Mucosa of descending colon (tissue), 3 donors: ENCODE measurements at places on chromosomes 11 and 22. TPM values are rescaled to one million over a fixed set of nuclear protein-coding genes. Genes with fewer than 3 reads are reported as not detected.

Gene OR52A1
- not detected for total RNA-seq

Gene HEPN1
- not detected for total RNA-seq

Gene CARD16
- total RNA-seq: 53.0 TPM

DNA sequence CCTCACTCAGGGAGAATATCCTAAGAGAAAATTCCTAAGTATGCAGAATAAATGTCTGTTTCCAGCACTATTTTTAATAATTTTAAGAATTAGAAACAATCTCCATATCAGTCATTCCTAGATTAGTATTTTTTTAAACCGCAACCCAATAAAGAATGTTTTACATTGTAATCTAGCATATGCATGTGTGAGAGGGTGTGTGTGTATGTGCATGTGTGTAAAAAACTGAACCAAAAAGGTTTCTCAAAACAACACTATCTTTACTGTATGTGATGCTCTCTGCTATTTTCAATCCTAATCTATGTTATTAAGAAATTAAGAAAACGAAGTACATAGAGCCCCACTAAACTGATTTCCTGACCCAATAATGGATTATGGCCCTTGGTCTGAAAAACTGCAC, 90.6 kb upstream of the AKIP1 start:
- no peak for DNase-seq

Gene GLYAT
- not detected for total RNA-seq

DNA sequence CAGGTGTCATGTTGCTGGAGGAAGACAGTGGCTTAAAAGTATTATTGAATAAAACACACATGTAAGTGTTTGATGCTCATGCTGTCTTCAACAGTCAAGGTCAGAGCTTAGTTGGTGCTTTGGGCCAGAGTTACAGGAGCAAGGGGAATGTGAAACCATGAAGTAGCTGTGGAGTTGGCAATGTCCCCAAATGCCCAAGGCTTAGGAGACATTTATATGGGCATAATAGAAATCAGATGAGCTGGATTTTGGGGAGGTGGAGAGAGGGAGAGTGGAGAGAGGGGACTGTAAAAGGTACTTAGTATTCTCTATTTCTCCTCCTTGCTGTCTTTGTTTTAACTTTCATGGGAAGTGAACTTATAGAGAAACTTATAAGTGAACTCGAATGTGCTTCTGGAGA, 407.8 kb downstream of the ETS1 start:
- DNase-seq: no peak

Gene APOA4
- not detected for total RNA-seq

- no peak for DNase-seq
Measured at GRCh38 chr11:31913985-31914384, 102.9 kb upstream of the PAX6 start.

Gene HEPHL1
- not detected for total RNA-seq

Gene APLNR
- total RNA-seq: 2.4 TPM

DNA sequence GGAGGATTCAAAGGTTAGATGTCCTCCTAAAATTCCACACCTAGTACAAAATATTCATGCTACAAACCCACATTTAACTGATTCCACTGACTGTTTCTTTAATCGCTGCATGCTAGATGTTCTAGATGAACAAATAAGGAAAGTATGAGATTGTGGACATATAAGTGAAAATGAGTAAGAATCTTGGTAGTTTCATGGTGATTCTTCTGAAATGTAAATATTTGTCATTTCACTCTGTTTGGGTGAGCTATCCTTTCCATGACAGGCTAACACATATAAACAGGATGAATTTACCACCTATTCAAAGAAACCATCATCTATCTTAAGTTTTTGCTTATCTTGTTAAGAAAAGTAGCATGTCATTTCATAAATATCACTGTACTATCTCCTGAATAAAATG, 14.8 kb downstream of the OR5B3 start:
- DNase-seq: no peak

Gene SYT7
- total RNA-seq: 8.2 TPM

GRCh38 chr11:114040706-114041211, 18.8 kb upstream of the ZBTB16 start:
- DNase-seq: peak; percentile 72

Gene MALAT1
- 10,779 TPM for total RNA-seq

DNA sequence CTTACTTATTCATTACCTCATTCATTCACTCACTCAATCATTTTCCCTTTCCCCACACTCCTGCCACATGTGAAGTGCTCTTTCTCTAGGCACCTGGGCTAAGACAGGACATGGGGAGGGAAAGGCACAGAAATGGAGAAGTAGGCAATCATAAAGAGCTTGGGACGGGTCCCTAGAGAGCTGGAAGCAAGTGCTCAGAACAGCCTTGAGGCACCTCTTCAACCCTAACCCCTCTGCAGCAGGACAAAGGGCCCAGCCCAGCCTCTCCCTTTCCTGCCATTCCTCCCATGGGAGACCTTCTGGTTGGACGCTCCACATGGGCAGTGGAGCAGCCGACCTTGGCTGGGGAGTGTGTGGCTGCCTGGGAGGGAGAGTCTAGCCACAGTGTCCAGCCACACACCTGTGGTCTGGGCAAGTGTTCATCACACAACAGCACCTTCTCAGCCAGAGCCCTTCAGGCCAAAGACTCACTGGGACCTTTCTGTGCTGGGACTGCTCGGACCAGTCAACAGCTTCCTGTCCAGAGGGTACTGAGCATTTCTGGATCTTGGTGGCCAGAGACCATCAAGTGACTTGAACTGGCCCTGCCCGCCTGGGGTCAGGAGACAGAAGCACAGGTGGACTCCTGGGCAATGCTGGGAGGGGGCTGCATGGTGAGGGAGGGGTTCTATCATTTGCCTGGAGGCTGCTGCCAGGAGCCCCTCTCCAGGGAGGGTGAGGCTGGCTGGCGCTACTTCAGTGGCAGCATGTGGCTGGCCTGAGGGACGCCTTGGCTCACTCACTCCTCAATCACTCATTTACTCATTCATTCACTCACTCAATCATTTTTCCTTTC, 1.0 kb upstream of the MUC5AC start:
- no peak for DNase-seq

DNA sequence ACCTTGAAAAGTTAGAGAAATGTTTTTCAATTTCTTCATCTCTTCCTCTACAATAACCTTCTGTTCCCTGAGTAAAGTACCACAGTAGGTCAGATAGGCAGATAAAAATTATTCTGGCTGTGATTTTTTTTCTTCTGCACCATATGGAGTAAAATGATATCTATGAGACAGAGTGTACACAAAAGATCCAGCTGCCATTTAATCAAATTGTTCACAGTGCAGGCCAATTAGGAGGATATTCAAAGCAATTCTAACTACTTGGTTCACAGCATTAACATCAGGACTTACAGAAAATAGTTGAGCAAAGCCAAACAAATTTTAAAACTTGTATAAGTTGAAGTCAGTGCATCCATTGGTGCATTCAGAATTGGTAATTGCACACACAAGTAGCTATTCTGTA, 147.9 kb upstream of the LUZP2 start:
- DNase-seq: no peak

DNA sequence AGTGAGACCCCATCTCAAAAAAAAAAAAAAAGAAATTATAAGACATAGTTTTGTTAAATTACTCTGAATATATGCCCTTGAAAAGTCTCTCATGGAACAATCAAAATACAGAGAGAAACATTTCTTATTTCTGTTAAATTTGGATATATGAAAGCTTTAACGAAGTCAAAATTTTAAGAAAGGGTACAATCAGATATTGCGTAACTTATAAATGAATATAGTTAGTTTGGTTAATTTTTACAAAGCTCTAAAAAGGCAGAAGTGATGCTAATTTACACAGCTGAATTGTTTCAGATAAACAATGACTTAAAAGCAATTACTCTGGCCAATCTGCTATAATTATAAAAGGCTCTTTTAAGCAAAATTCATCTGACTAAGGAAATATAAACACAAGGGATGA, 611.6 kb upstream of the CCDC179 start:
- no peak for DNase-seq

Gene WNT7B
- total RNA-seq: not detected

DNA sequence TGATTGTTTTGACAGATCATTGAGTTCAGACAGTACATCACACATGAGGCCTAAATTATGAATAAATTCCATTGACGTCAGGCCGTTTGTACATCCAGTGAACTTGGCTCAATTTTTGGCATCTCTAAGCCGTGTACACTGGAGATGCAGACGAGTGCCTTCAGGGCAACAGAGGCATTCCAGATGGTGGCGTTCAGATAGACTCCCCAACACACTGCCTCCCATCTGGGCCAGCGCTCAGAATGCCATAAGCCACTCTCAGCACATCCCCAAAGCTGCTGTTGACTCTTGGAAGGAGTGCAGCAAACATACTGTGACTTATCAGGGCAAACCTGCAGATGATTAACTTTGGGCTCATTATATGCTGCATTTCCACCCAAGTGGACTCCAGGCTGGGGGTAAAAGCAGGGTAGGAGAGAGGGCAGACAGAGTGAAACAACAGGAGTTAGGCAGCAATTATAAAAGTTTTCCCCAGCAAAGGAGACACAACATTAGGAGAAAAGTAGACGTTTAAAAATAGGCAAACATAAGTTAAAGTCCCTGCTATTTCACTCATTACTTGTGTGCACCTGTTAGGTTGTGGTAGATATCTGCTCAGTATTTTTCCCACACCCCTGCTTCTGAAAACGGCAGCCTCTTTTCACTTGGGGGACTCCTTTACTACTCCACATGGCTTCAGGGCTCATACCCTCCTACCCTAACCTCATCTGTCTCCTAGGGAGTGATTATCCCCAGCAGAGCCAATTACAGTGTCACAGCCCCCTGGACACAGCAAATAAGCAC, 60.2 kb upstream of the PDE3B start:
- peak; percentile 62 for DNase-seq

Gene TTLL1
- total RNA-seq: 2.0 TPM

- DNase-seq: peak; percentile 67
Measured at GRCh38 chr11:63573881-63574855, 11.0 kb upstream of the PLAAT2 start.

DNA sequence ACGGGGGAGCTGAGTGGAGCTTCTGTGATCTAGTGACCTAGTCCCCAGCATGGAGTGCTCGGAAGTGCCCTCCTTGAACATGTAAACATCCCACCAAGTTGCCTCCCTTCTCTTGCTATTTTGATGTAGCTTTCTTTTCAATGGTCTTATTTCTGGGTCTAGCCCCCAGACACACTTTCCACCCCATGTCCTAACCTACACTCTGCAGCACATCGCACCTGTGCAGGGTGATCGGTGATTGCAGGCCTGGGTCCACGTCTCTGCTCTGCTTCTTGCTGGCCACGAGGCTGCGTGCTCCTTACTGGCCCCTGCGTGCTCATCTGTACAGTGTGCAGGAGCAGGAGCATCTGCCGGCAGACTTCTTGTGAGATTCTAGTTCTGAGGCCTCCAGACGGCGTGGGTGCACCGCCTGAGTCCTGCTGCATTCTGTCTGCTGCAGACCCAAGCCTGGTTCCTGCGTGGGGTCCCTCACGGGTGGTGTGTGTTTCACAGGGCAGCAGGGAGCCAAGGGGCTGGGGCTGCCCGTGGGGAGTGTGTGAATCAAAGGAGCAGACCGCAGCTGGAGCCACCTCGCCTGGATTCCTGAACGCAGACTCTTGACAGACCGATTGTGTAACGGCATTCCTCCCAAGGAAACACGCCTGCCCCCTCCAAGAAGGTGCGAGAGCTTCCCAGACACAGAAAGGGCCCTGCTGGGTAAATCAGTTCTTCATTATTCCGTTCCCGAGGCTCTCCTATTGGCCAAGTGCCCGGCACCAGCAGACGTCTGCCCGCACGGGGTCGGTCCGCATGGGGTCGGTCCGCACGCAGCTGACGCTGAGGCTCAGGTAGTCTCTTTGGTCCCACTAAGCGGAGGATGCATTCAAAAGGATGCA, 44.4 kb upstream of the MYEOV start:
- DNase-seq: no peak

Gene MRPL17
- 21.2 TPM for total RNA-seq

DNA sequence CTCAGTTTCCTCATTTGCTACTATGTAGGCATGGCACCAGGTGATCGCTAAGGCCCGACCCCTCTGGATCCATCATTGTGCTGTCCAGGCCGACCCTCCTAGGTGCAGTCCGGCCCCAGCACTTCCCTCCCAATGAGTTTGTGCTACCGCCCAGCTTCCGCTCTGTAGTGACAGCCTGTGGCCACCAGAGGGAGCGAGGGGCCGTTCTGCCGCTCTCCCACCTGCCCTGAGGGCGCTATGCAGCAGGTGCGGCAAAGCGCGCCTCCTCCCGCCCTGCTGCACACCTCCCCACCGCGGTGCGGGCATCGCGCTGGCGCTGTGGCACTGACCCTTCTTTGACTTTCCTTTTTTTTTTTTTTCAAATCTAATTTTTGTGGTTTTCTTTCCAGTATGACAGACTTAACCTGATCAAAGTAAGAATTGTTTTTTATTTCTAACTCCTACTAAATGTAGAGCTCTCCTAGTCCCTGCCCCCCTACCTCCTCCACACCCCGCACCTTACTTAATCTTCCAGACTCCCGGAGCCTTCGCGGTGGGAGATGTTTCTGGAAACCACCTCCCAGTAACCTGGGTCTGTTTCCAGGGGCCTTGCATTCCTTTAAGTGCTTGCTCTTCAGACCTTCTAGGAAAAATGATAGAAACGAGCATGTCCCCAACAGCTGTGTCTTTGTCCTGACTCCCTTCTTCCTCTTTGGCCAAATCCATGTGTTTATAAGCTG, 73.7 kb downstream of the SCN3B start:
- DNase-seq: peak; percentile 66

- no peak for DNase-seq
Measured at GRCh38 chr11:6209801-6210200, 4.4 kb downstream of the C11orf42 start.

GRCh38 chr11:12109591-12110196, 696 bp upstream of the MICAL2 start:
- no peak for DNase-seq

- no peak for DNase-seq
Measured at GRCh38 chr11:61406067-61406466, 13.7 kb downstream of the TMEM216 start.

GRCh38 chr22:40108396-40108795, 69.3 kb upstream of the TNRC6B start:
- DNase-seq: no peak

DNA sequence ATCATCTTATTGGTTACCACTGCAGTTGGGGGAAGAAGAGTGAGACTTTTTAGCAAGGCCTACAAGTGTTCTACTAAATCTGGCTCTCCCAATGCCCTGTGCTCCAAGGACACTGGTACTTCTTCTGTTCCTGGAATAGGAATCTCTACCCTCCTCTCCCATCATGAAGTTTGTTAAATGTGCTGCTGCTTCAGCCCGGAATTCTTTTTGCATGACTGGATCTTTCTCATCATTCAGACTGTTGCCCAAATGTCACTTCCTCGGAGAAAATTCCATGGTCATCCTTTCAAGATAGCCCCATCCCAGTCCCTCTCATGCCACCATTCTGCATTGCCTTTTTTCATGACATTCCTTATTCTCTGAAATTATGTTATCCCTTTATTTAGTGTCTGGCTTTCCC, 400.8 kb downstream of the SOX6 start:
- no peak for DNase-seq
